ENCODE measurements at places on chromosomes 6 and 20.

DNA sequence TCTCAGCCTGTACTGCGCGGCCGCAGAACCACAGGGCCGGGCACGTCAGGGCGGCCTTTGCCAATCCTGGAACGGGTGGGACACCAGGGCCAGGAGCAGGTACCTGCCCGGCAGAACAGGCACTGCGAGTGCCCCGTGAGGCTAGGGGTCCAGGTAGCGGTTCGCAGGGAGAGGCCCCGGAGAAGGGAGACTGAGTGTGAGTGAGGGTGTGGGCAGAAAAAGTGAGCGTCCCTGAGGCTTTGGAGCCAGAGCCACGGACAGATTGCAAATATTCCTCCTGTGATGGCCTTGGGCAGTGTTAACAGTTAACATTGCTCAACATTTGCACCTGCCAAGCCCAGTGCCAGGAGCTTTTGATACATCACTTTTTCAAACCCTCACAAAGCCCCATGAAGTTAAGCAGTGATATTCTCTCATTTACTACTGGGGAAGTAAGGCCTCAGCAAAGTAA, 491 bp downstream of the GNMT start:
- no peak for DNase-seq

- no peak for DNase-seq
Measured at GRCh38 chr6:111972745-111973117, 81.2 kb upstream of the CCN6 start.

DNA sequence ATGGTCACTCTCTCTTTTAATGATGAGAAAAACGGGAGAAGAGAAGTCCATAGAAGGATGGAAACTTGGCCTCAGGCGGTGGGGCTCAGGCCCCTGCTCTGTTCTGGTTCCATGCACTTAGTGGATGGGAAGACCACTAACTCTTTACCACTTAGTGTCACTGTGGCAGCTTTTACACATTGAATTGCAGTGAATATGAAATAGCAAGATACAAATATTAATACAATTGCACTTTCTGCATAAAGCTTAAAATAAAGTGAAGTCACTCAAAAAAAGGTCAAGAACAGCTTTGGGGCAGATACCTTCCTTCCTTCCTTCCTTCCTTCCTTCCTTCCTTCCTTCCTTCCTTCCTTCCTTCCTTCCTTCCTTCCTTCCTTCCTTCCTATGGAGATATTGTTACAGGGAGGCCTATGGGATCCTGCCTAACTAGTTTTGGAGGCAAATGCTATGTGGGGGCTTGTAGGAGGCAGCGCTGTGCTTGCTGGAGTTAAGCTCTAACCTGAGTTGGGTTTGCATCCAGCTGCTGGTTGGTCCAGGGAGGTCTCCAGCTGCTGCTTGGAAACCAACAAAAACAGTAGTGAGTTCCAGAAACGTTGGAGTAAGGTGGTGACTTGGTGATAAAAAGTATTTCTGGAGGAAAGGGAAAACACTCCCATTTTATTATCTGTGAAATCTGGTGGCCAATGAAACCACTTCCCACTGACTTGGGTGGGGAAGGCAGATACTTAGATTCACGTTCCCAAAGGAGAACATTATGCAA, 62.3 kb upstream of the NKX2-2 start:
- no peak for DNase-seq

- no peak for DNase-seq
Measured at GRCh38 chr6:167661552-167662044, 165.1 kb upstream of the AFDN start.

DNA sequence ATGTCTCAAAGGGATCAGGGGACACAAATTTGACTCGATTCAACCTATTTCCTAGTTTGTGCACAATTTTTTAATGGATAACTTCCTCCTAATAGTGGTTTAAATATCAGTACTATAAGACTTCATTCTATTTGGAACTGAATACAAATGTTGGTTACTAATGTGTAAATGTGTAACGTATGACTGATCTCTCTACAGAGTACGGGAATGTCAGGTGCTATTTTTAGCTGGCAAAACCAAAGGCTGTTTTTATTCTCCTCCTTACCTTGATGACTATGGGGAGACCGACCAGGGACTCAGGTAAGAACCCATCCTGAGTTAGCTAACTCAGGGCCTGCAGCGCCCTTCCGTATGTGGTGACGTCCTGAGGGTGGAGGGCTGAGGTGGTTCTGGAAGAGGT, 33.0 kb downstream of the PRPH2 start:
- no peak for DNase-seq

DNA sequence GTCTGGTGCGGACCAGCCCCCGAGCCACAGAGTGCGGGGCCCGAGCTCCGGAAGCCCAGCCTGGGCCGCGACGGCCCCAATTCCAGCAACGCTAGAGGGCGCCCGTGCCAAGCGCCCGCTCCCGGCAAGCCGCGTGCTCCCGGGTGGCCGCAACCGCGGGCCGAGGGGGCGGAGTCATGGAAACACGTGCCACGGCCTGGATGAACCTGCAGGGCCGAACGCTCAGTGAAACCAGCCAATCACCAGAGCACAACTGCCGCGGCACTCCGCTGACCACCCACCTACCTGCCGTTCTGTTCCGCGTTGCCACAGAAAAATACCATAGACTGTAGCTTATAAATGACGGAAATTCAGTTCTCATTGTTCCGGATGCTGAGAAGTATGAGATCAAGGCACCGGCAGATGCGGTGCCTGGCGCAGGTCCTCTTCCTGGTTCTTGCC, 85.7 kb upstream of the FOXC1 start:
- peak; percentile 44 for DNase-seq

DNA sequence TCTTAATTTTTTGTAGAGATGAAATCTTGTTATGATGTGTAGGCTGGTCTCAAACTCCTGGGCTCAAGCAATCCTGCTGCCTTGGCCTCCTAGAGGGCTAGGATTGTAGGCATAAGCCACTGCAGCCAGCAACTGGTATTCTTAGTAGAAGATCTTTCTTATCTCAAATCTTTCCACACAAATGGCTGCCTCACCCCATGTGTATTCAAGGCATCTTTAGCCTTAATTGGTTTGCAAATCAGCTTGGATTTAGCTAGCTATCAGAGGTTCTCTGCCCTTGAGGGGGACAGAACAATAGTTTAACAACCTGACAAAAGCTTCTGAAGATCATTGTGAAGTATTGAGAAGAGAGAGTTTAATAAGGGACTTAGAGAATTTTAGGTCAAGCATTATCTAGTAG, 17.9 kb upstream of the ABRACL start:
- DNase-seq: no peak

All from effector CD8-positive, alpha-beta T cell (primary cell).